Ascending aorta (tissue), 2 donors: ENCODE measurements at places on chromosomes 3 and 15. TPM values are rescaled to one million over a fixed set of nuclear protein-coding genes. Genes with fewer than 3 reads are reported as not detected.
A peak's percentile ranks its signal among the peaks of the same experiment; 100 is the strongest.

Gene GOLGA8O
- not detected for total RNA-seq

Gene UBL7
- total RNA-seq, result 63.4 TPM

Gene TEX55
- total RNA-seq, result not detected

Gene TMCC1
- total RNA-seq, result 11.5 TPM

Gene PLSCR2
- not detected for total RNA-seq

- no peak for DNase-seq
These were observed 18.7 kb downstream of the NR2F2 start for GRCh38 chr15:96349034-96349856.

DNA sequence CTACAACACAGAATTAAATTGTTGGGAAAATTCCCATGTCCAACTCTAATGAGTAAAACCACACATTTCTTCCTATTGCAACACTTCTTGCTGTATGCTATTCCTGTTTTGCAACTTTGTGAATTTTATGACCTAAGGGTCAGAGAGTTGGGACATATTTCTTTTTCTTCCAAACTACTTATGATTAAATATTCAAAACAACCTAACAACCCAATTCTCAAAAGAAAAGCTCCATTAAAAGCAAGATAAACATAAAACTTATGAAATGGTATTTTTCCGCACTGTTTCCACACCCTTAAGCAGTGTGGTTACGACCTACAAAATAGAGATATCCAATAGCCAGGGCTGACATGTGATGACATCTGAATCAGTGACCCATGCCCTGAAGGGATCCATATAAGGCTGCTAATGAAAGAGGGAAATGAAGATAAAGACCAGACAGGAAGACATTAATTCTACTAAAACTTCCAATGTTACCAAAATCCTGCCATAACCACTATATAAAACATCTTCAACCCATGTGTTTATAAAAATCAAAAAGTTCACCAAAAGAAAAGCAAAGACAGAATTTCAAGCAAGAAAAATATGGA, 45.6 kb downstream of the DMXL2 start:
- DNase-seq, result no peak

GRCh38 chr3:161028555-161029153, 76.5 kb downstream of the B3GALNT1 start:
- no peak for DNase-seq

- peak; percentile 63 for DNase-seq
These were observed 130.8 kb downstream of the CPNE4 start for GRCh38 chr3:131903988-131904415.

DNA sequence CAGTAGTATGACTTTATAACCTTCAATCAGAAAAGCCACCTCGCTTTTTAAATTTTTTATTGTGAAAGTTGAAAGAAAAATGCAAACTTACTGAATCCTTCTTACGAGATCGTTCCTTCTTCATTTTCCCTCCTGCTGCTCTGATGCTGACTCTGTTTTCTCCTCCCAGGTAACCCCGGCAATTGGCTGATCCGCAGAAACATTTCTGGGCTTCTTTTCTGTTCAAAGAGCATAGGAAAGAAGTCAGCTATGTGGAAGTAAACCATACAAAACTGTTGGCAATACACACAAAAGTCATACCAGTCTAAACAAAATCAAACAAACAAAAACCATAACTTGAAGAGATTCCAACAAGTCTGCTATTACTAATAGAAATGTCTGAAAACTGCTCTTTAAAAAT, 66.0 kb downstream of the SETD2 start:
- DNase-seq, result no peak

- DNase-seq, result no peak
These were observed 50.6 kb downstream of the SH3BP5 start for GRCh38 chr3:15281817-15282216.

- no peak for DNase-seq
These were observed 62.1 kb downstream of the SSR3 start for GRCh38 chr3:156492801-156493261.

DNA sequence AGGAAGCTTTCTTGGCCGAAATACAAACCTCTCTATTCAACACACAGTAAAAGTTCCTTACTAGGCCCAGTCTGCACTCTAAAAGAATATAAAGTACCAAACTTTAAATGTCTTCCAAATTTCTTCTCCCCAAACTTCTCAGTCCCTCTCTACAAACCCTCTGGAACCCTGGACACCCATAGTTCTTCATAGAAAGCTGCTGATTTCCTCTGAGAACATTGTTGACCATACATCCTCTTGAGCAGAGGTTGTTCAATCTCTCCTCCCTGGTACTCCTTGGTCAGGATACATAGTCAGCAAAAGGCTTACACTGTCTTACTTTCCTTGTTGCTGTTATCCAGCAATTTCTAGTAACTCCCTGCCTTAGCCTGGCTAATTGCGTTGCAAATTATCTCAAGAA, 3.1 kb upstream of the ACAP2 start:
- DNase-seq, result no peak

DNA sequence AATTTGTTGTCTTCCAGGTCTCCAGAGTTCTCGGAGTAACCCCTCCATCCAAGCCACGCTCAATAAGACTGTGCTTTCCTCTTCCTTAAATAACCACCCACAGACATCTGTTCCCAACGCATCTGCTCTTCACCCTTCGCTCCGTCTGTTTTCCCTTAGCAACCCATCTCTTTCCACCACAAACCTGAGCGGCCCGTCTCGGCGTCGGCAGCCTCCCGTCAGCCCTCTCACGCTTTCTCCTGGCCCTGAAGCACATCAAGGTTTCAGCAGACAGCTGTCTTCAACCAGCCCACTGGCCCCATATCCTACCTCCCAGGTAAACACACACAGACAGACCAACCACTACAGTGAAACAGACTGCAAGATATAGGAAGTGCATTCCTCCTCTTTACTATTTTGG, 87.9 kb upstream of the BLM start:
- no peak for DNase-seq

DNA sequence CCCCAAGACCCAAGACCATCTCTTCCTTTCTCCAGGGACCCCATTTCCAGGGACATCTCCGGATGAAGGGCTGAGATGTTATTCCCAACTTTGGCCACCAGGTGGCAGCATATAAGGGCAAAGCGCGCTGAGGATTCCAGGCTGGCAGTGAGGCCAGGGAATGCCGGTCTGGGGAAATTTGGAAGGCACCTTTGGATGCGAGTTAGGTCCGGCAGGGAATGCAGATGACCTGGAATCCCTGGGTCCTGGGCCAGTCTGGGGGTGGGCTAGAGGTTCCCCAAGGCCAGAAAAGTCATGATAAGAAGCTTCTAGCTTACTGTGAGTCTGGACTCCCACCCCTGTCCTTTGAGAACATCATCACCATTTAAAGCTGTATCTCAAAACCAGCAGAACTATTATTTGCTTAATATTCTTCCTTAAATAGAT, 1.6 kb upstream of the CHST13 start:
- no peak for DNase-seq

GRCh38 chr15:56752986-56753385, 19.7 kb upstream of the ZNF280D start:
- no peak for DNase-seq

DNA sequence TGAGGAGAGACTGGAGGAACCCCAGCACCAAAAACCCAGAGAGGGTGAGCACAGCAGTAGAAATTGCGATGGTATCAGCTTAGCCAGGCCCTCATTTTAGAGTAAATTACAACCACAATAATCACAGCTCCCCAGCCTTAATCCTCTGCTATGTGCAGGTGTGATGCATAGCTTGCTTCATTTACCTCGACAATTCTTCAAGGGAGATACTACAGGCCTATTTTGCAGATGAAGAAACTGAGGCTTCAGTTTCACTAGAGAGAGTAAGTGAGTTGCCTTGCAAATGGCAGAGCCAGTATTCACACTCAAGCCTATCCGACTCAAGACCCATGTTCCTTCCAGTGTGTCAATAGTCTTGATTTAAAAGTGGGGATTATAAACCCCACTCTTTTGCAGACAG, 33.4 kb downstream of the LSM3 start:
- DNase-seq, result no peak

DNA sequence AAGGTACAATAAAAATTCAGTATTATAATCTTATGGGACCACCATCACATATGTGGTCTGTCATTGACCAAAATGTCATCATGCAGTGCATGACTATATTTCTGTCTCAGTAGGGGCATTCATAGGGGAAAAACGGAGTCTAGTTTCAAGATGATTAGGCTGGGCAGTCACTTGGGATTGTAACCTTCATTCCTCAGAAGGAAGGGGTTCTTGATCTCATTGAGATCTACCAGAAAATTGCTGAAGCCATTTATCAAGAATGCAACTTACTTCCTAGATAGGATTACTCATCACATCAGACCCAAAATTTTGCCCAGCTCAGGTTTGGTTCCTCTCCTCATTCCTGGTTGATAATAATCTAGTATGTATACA, 37.3 kb downstream of the BTD start:
- no peak for DNase-seq
